CD8-positive, alpha-beta memory T cell (primary cell): ENCODE measurements at places on chromosomes 5 and 9.

DNA sequence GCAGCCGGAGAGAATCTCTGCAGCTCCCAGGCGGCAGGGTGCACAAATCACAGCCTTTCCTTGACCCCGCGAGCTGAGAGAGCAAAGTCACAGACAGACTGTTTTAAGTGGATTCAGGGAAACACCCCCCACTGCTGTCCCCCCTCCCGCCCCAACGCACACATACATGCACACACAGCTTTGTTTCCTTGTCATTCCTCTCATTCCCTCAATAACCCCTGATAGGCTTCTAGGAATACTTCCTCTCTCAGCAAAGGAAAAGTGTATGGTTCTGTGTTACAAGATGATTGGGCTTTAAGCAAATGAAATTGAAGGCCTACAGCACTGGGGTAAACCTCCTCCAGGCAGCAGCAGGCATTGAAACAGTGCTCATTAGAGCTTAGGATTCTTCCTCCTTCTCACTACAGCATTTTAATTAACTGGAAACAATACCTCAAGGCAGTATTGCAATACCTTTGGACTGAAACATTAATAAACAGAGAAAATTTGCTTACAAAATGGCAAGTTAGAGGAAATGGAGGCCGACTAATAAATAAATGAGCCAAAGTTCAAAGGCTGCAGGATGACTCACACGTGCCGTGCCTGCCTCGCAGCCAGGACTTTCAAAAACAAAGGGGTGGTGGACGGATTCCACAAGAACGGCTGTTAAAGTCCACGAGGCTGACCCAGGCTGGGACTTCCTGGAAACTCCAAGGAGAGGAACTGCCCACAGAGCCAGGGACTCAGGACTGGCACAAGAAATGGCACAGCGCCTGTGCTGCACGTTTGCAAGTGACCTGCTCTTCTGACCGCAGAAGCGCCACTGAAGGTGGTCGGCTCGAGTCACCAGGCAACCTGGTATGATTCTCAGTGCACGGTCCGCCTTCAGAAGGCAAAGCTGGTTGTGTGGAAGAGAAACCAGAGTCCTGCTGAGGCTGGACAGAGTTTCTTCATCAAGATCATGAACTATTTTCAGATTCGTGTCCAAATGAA, 236.2 kb downstream of the SYK start:
- H3K4me3 ChIP-seq = no peak overlapping the region
- no peaks in the 10 kb centered on the region for H3K27me3 ChIP-seq
- peaks cover 11% of the 10 kb centered on the region for H3K4me1 ChIP-seq
- H3K36me3 ChIP-seq = no peaks in the 10 kb centered on the region
- no peak for DNase-seq
- no peak overlapping the region for H3K27ac ChIP-seq

- no peak overlapping the region for H3K27ac ChIP-seq
- no peak overlapping the region for H3K4me3 ChIP-seq
- no peaks in the 10 kb centered on the region for H3K36me3 ChIP-seq
- no peak for DNase-seq
- H3K27me3 ChIP-seq = no peaks in the 10 kb centered on the region
- H3K4me1 ChIP-seq = no peaks in the 10 kb centered on the region
These were observed 112.0 kb upstream of the IFNK start for GRCh38 chr9:27412081-27412480.

DNA sequence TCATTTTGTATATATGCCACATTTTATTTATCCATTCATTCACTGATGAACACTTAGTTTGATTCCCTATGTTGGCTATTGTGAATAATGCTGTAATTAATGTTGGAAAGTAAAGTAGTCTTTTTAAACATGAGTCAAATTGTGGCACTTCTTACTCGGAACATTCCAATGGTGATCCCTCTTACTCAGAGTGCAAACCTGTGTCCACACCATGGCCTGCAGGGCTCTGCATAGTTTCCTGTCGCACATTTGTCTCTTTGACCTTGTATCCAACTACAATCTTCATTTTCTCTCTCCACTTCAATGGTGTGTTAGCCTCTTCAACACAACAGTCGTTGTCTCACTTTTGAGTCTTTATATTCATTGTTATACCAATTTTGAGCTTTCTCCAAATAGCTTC, 98.1 kb upstream of the PAPPA start:
- no peaks in the 10 kb centered on the region for H3K27me3 ChIP-seq
- no peak for DNase-seq
- no peak overlapping the region for H3K4me3 ChIP-seq

- peak overlapping the region; percentile 84 for H3K27ac ChIP-seq
- no peak for DNase-seq
- peaks cover 33% of the 10 kb centered on the region for H3K4me1 ChIP-seq
- H3K36me3 ChIP-seq = no peaks in the 10 kb centered on the region
- peak overlapping the region; percentile 75 for H3K4me3 ChIP-seq
- H3K27me3 ChIP-seq = no peaks in the 10 kb centered on the region
These were observed 1.5 kb upstream of the ANKHD1 start for GRCh38 chr5:140399979-140400729.

- no peak for DNase-seq
- H3K27ac ChIP-seq = no peak overlapping the region
- H3K4me1 ChIP-seq = peaks cover 6% of the 10 kb centered on the region
- H3K27me3 ChIP-seq = no peaks in the 10 kb centered on the region
These were observed 13.0 kb downstream of the DNAJC18 start for GRCh38 chr5:139426203-139426885.

- no peaks in the 10 kb centered on the region for H3K4me1 ChIP-seq
- DNase-seq = no peak
- H3K27ac ChIP-seq = no peak overlapping the region
These were observed 105.4 kb upstream of the PCAT7 start for GRCh38 chr9:94449486-94449885.

GRCh38 chr5:145585443-145586148, 249.5 kb downstream of the PRELID2 start:
- no peaks in the 10 kb centered on the region for H3K27me3 ChIP-seq
- no peak overlapping the region for H3K27ac ChIP-seq
- H3K36me3 ChIP-seq = no peaks in the 10 kb centered on the region
- H3K4me3 ChIP-seq = no peak overlapping the region
- H3K4me1 ChIP-seq = no peaks in the 10 kb centered on the region

- H3K27ac ChIP-seq = no peak overlapping the region
- H3K4me1 ChIP-seq = peaks cover 17% of the 10 kb centered on the region
- H3K36me3 ChIP-seq = no peaks in the 10 kb centered on the region
- H3K4me3 ChIP-seq = peak overlapping the region; percentile 60
- H3K27me3 ChIP-seq = no peaks in the 10 kb centered on the region
These were observed 341.0 kb upstream of the CD180 start for GRCh38 chr5:67537439-67538148.

GRCh38 chr9:134065612-134066419, 2.0 kb downstream of the BRD3 start:
- peaks cover 35% of the 10 kb centered on the region for H3K4me1 ChIP-seq
- peak overlapping the region; percentile 80 for H3K4me3 ChIP-seq
- H3K27ac ChIP-seq = peak overlapping the region; percentile 69
- H3K36me3 ChIP-seq = no peaks in the 10 kb centered on the region

- H3K27ac ChIP-seq = no peak overlapping the region
- DNase-seq = no peak
- H3K4me3 ChIP-seq = no peak overlapping the region
- H3K36me3 ChIP-seq = peaks cover 23% of the 10 kb centered on the region
- H3K27me3 ChIP-seq = no peaks in the 10 kb centered on the region
- peaks cover 73% of the 10 kb centered on the region for H3K4me1 ChIP-seq
These were observed 10.5 kb downstream of the IRF1 start for GRCh38 chr5:132480042-132480441.

DNA sequence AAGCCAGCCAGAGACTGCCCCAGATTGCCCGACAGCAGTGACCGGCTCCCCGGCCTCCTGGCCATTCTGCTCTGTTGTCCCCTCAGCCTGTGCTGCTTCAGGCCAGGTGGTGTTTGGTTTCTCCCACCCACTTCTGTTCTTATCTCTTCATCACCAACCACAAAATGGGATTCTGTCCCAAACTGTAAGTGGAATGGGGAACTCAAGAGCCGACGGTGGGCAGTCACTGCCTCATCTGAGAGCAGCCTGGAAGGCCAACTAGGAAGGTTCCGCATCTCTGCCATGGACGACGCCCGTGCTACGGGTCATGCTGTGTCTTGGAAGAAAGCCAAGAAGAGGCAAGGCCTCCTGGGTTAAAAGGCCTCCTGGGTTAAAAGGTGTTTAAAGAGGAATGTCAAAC, 219.0 kb upstream of the PIK3R1 start:
- no peak for DNase-seq
- H3K4me3 ChIP-seq = no peak overlapping the region
- no peaks in the 10 kb centered on the region for H3K4me1 ChIP-seq
- no peaks in the 10 kb centered on the region for H3K36me3 ChIP-seq

DNA sequence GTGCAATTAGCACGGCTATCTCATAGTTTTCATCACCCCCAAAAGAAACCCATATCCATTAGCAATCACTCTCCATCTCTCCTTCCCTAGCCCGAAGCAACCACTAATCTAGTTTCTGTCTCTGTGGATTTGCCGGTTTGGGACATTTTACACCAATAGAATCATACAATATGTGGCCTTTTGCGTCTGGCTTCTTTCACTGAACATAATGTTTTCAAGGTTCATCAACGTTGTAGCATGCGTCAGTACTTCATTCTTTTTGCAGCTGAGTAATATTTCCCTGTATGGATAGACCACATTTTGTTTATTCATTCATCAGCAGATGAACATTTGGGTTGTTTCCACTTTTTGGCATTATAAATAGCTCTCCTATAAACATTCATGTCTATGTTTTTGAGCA, 75.4 kb upstream of the TBC1D2 start:
- H3K27ac ChIP-seq = no peak overlapping the region
- DNase-seq = no peak
- H3K27me3 ChIP-seq = no peaks in the 10 kb centered on the region
- H3K36me3 ChIP-seq = no peaks in the 10 kb centered on the region
- H3K4me1 ChIP-seq = no peaks in the 10 kb centered on the region

DNA sequence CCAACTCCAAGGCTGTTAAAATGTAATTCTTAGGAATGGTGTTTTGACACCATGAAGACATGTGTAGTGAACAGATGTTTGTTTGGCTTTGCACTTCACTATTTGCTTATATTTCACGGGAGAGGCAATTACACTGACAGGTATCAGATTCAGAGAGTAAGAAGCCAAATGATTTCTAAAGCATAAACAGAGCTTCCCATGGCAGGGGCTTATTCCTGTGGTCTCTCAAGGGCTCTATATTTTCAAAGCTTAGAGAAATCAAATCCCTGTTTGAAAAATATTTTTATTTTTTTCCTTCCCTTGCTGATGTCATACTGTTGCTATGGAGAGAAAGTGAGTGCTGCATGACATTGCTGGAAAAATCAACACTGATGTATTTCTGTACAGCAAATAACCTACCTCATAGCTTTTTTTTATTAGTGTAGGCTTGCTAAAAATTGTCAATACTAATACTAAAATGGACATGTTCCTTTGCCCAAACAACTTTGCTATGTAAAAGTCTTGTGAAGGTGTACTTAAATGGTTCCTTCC, 161.4 kb downstream of the GIN1 start:
- H3K36me3 ChIP-seq = no peaks in the 10 kb centered on the region
- H3K27me3 ChIP-seq = no peaks in the 10 kb centered on the region
- no peaks in the 10 kb centered on the region for H3K4me1 ChIP-seq
- no peak overlapping the region for H3K4me3 ChIP-seq
- no peak overlapping the region for H3K27ac ChIP-seq
- DNase-seq = no peak

- H3K36me3 ChIP-seq = no peaks in the 10 kb centered on the region
- H3K27ac ChIP-seq = no peak overlapping the region
- H3K4me1 ChIP-seq = peaks cover 6% of the 10 kb centered on the region
- no peak overlapping the region for H3K4me3 ChIP-seq
- peaks cover 5% of the 10 kb centered on the region for H3K27me3 ChIP-seq
- DNase-seq = no peak
These were observed 133.7 kb downstream of the WNK2 start for GRCh38 chr9:93317495-93318094.

GRCh38 chr5:173591056-173591514, 25.4 kb downstream of the BOD1 start:
- H3K4me3 ChIP-seq = no peak overlapping the region
- no peaks in the 10 kb centered on the region for H3K36me3 ChIP-seq
- no peak overlapping the region for H3K27ac ChIP-seq
- H3K27me3 ChIP-seq = no peaks in the 10 kb centered on the region
- H3K4me1 ChIP-seq = no peaks in the 10 kb centered on the region

DNA sequence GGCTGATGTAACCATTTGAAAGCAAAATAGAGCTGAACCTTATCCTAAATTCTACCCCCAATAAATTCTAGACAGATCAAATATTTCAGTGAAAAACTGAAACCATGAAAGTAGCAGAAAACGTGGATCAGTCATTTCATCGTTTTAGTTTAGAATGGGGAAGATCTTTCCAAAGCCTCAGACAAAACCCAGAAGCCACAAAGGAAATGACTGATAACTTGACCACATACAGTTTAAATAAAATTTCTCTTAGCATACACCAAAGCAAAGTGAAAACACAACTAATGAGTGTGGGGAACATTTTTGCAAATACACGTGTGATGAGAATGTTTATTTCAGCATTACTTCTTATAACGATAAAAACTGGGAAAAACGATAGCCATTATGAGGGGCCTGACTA, 284.8 kb downstream of the ADGRV1 start:
- DNase-seq = no peak
- no peaks in the 10 kb centered on the region for H3K27me3 ChIP-seq
- no peaks in the 10 kb centered on the region for H3K4me1 ChIP-seq
- H3K4me3 ChIP-seq = no peak overlapping the region
- H3K36me3 ChIP-seq = no peaks in the 10 kb centered on the region

GRCh38 chr9:111975709-111976108, 79.1 kb downstream of the UGCG start:
- DNase-seq = no peak
- H3K4me1 ChIP-seq = no peaks in the 10 kb centered on the region
- H3K27ac ChIP-seq = no peak overlapping the region
- H3K36me3 ChIP-seq = no peaks in the 10 kb centered on the region
- no peaks in the 10 kb centered on the region for H3K27me3 ChIP-seq

- H3K27ac ChIP-seq = no peak overlapping the region
- no peaks in the 10 kb centered on the region for H3K36me3 ChIP-seq
- H3K27me3 ChIP-seq = no peaks in the 10 kb centered on the region
These were observed 18.4 kb downstream of the ADAMTS16 start for GRCh38 chr5:5158472-5158895.

DNA sequence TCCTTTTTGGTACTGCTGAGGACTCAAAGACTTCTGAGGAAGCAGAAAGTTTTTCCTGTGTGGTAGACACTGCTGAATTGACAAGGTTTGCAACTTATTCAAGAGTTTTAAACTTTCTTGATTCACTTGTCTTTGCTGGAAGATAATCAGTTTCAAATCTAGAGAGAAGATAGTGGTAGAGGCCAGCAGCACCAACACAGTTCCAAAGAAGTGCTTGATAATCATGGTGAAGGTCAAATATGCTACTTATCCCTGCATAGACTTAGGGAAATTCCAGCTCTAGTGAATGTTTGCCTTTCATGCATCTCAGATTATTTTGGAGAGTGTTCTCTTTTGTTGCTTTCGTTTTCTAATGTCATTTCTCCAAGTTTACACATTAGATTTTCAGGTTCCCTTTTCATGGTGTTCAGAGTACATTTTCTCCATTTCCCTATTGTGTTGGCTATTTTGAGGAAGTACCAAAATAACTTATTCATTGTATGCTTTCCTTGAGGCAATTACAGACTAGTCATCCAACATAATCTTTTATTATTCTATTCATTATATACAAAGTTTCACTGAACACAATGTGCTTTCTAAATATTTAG, 550 bp downstream of the IFNE start:
- no peak overlapping the region for H3K27ac ChIP-seq
- no peak for DNase-seq
- no peak overlapping the region for H3K4me3 ChIP-seq
- no peaks in the 10 kb centered on the region for H3K36me3 ChIP-seq
- H3K4me1 ChIP-seq = no peaks in the 10 kb centered on the region
